Fibroblast of the aortic adventitia (primary cell): ENCODE measurements at places on chromosomes 6 and 20. TPM values are rescaled to one million over a fixed set of nuclear protein-coding genes. Genes with fewer than 3 reads are reported as not detected.

SEMG1 gene
- not detected in 2 replicates for total RNA-seq

IL20RA gene
- 0.18 and 0.90 TPM in 2 replicates for total RNA-seq

MTFR2 gene
- 1.5 and 6.1 TPM in 2 replicates for total RNA-seq

ADNP gene
- 31.2 and 35.4 TPM in 2 replicates for total RNA-seq

SLC22A16 gene
- 0.09 TPM in 1 of 2 replicates, not detected in the other for total RNA-seq

PTCRA gene
- total RNA-seq: not detected in 2 replicates

SLC22A2 gene
- not detected in 2 replicates for total RNA-seq

HCK gene
- total RNA-seq: not detected in 2 replicates

TSBP1 gene
- not detected in 2 replicates for total RNA-seq

SMIM28 gene
- not detected in 2 replicates for total RNA-seq

OR12D3 gene
- not detected in 2 replicates for total RNA-seq

WFDC10B gene
- not detected in 2 replicates for total RNA-seq
